ENCODE measurements at places on chromosomes 11 and 22.

DNA sequence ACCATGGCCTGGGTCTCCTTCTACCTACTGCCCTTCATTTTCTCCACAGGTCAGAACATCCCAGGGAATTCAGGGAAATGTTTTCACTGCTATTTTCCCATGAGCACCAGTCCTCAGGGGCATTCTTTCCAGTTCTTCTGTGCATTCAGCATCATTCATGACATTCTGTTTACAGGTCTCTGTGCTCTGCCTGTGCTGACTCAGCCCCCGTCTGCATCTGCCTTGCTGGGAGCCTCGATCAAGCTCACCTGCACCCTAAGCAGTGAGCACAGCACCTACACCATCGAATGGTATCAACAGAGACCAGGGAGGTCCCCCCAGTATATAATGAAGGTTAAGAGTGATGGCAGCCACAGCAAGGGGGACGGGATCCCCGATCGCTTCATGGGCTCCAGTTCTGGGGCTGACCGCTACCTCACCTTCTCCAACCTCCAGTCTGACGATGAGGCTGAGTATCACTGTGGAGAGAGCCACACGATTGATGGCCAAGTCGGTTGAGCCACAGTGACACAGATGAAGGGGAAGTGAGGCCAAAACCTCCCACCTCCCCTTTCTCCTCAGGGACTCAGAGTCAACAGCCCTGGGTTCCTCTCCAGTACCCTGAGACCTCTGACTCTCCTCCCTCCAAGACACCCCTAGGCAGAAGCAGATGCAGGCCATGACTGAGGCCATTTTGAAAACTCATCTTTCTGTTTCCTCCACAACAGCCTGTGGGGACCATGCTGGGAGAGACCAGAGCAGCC, 15.9 kb upstream of the IGLL5 start:
- DNase-seq, result no peak

GRCh38 chr22:20553947-20554741, 46.7 kb downstream of the MED15 start:
- no peak for DNase-seq

GRCh38 chr22:44448271-44448830, 49.7 kb downstream of the RTL6 start:
- DNase-seq, result no peak

- DNase-seq, result no peak
These were observed 87.5 kb downstream of the TMEM135 start for GRCh38 chr11:87125257-87125656.

DNA sequence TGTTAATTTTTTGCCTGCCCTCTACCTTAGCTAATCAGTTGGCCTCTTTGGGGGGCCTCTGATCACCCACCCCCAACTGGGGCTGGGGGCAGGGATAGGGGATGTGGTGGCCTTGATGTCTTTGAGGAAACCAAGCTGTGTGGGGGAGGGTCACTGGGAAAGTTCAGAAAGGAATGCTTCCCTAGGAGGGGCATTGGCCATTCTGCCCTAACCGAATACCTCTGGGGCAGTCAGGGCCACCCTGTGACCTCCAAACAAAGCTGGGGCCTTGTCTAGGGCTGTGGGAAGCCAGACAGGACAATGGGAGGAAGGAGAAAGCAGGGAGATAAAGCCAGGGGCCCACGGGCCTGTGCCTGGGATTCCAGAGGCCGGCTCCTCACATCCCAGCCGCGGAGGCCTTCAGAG, 97.5 kb downstream of the TSPAN18 start:
- no peak for DNase-seq

GRCh38 chr22:17349172-17349571, 20.1 kb upstream of the CECR2 start:
- no peak for DNase-seq

DNA sequence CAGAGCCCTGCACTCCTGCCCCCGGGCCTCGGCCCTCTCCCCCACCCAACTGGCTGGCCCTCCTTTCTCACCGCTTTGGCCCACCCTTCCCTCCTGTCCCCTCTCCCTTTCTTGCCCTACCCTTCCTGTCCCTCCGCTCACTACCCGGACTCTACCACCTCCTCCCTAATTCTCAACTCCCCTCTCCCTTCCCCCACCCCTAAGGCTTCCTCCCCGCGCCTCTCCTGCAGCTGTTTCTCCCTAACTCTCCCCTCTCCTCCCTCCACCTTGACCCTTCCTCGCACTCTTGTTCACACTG, 421 bp downstream of the SLC15A3 start:
- no peak for DNase-seq

DNA sequence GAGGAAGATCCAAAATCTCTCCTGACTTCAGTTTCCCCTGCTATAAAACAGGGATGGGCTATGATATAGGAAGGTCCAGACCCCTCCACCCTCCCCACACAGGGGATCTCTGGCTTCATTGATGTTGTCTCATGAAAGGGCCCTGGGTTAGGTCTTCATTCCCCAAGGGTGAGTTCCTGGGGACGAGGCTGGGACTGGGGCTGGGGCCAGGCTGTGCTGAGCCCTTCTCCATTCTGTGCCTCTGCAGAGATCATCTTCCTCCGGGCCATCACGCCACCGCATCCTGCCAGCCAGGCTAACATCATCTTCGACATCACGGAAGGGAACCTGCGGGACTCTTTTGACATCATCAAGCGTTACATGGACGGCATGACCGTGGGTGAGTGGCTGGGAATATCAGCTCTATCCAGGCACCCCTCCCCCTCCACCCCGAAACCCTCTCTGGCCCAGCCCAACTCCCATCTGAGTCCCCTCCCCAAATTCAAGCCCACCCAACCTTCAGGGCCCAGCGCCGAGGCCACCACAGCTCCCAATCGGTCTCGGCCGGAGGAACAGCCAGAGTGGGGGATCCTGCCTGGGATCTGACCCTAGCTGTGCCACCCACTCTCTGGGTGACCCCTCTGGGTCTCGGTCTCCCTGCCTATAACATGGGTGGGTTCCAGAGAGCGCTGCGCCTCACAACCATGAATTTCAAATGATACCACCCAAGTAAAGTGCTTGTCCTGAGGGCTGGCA, 74.2 kb downstream of the FBLN1 start:
- DNase-seq, result no peak

DNA sequence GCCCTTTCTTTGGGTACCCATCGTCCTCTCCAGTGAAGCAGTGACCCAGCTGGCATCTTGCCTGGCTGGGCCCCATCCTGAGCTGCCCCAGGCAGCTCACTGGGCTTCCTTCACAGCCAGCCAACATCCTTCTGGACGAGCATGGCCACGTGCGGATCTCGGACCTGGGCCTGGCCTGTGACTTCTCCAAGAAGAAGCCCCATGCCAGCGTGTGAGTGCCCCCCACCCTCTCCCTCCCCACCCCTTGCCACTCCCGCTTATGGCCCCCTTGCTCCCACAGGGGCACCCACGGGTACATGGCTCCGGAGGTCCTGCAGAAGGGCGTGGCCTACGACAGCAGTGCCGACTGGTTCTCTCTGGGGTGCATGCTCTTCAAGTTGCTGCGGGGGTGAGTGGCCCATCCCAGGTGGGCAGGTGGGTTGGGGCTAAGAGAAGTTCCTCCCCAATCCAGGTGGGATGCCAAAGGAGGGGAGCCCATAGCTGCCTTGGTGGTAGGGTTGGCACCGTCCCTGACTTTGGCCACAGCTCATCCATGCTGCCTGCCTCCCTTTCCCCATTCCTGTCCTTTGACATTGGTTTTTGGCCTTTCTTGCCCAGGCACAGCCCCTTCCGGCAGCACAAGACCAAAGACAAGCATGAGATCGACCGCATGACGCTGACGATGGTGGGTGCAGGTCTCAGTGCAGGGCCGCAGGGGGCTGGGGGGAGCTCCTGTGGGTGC, 6.8 kb upstream of the ANKRD13D start:
- DNase-seq, result no peak

DNA sequence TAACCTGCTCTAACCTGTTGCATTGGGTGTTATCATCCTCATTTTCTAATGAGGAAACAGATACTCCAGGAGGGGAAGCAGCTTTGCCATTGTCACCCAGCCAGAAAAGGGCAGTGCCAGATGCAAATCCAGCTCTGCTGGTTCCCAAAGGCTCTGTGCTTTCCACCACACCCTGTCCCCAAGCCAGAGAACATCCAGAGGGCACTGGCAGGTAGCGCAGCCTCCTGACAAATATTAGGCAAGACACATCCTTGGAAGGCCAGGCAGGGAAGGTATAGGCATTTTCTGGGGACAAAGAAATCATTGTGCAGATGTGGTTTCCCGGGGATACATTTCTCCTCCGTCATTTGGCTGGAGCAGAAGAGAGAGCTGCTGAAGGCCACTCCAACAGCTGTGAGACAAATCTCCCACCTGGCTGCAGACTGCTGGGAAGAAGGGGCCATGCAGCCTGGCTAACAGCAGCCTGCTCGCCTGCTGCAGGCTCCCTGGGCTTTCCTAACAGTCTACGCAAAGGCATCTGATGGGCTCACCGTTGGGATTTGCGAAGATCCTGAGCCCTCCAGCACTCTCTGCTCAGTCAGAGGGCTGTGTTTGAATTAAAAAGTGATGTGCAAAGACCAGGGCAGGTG, 93.9 kb upstream of the PITPNB start:
- no peak for DNase-seq

- DNase-seq, result no peak
These were observed 284.4 kb downstream of the LUZP2 start for GRCh38 chr11:24781288-24781687.

DNA sequence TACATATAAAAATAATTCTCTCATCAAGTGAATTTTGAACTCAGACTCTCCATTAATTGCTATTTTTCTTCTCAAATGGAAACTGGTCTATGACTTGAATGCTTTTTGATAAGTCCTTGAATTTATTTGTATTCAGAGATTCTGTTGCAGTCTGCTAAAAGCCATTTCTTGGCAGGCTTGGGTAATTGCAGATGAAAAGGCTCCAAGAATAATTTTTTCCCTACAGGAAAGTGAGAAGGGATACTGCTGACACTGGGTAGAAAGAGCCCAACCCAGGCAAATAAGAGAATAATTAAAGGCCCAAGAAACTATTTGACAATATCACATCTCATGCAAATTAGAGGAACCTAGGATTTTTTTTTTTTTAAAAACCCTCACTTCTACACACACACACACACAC, 246.5 kb upstream of the DDI1 start:
- DNase-seq, result no peak

- no peak for DNase-seq
These were observed 21.9 kb downstream of the CARS1 start for GRCh38 chr11:3035333-3035732.

DNA sequence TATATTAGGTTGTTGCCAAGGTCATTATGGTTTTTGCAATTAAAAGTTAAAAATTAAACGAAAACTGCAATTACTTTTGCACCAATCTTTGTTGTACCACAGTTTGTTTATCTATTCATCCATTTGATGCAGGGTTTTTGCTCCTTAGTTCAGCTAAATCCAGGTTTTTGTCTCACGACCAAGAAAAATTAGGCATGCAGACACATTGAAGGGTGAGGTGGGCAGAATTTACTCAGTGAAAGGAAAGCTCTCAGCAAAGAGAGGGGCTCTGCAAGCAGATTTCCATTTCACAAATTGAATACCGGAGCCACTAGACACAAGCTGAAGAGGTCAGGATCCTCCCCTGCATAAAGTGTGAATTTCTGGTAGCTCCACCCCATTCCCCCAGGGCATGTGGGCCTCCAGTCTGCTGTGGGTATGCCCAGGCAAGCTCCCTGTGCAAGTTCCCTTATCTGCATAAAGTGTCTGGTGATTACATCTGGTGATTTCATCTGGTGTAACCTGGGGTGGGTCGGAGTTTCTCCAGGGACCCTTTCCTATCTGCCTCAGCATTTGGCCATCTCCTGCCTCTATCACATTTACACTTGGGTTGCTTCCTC, 33.3 kb downstream of the APOL6 start:
- no peak for DNase-seq

GRCh38 chr11:74009230-74009547, 304 bp upstream of the UCP3 start:
- DNase-seq, result no peak

GRCh38 chr11:126893796-126894195, 106.8 kb downstream of the KIRREL3 start:
- no peak for DNase-seq

DNA sequence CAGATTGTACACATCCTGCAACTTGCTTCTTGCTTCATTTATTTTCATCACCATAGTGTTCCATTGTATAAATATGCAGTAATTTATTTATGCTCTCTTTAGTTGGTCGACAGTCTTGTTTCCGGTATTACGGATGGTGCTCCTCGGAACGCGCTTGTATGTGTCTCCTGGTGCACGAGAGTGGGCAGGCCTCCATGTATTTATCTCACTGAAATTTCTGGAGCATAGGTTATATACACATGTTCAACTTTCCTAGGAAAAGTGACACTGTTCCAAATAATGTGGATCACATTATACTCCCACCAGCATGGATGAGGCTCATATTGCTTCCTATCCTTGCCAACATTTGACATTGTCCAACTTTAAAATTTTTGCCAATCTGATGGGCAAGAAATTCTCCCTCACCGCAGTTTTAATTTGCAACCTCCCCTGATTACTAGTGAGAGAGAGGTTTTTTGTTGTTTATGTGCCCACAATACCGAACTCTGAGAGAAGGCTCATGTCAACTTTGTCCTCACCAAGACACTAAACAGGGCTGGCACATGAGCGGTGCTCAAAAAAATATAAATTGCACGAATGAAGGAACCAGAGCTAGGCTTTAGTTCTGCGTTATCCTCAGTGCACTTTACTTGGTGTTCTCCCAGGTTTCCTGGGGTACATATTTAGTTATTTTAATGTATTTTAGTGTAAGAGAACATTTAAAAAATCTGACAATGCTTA, 3.8 kb downstream of the CSNK2A3 start:
- DNase-seq, result no peak

DNA sequence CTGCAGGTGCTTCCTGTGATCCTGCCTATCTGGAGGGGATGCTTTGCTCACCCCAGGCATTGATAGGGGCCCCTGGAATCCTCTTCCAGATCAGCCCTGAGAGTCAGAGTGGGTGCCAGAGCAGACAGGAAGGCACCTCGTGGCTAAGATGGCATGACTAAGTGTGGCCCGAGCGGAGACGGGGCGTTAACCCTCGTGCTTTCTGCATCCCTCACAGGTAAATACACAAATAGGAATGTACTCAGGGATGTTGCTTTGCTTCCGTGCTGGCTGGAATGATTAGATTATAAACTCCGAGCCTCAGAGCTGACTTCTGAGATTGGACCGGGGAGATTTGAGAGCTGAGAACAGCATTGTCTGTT, 312.7 kb upstream of the B3GAT1 start:
- DNase-seq, result no peak

- no peak for DNase-seq
These were observed 1074.9 kb downstream of the FAM181B start for GRCh38 chr11:81658722-81659121.

All from GM12892 (cell line).